ENCODE measurements at places on chromosomes 1 and 21. TPM values are rescaled to one million over a fixed set of nuclear protein-coding genes. Genes with fewer than 3 reads are reported as not detected.

- no peak for DNase-seq
Measured at GRCh38 chr1:9890224-9890731, 19.8 kb downstream of the CTNNBIP1 start.

DNA sequence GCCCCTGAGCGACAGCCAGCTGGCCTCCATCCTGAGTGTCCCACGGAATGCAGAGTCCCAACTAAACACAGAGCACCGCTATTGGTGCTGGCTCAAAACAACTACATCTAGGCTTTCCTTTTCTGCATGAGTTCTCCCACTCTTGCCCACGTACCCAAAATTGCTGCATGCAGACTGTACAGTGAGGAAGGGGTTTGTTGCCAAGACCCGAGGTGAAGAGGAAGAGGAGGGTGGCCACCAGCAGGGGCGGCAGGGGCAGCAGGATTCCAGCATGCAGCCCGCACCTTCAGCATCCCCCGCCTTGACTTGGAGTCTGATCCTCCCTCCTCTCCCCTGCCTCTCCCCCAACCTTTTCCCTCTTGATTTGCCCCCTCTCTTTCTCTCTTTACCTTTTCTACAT is 8.0 kb downstream of the S100A9 start:
- DNase-seq: no peak

NOS1AP gene
- total RNA-seq: 0.02 TPM

SIM2 gene
- total RNA-seq: 5.6 TPM

- DNase-seq: no peak
Measured at GRCh38 chr1:51325878-51326755, 4.2 kb downstream of the TTC39A start.

LYSMD1 gene
- 18.0 TPM for total RNA-seq

- peak; percentile 76 for DNase-seq
Measured at GRCh38 chr1:234505769-234506102, 26.8 kb upstream of the TARBP1 start.

GRCh38 chr1:48870596-48870995 is 93.9 kb upstream of the BEND5 start:
- no peak for DNase-seq

- DNase-seq: no peak
Measured at GRCh38 chr1:235809688-235810397, 56.9 kb downstream of the LYST start.

- no peak for DNase-seq
Measured at GRCh38 chr1:235863699-235864093, 3.0 kb downstream of the LYST start.
